ENCODE measurements at places on chromosomes 13 and 19.

- no peak for DNase-seq
These were observed 21.3 kb downstream of the NUMBL start for GRCh38 chr19:40668991-40669614.

DNA sequence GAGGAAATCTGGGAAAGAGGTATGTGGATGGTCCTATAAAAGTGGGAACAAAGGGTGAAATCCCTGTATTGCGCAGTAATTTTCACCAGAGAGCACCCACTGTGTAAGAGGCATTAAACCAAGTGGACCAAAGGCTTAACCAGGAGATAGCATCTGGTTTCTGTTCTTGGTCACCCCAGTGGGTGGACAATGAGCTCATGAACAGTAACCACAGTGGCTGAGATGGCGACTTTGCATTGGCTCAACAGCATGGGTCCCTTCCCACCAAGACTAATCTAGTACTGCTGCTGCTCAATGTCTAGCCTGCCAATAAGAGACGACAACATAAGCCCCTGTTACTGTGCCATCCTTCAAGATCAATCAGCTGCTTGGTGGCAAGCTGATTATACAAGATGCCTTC lies 36.6 kb downstream of the CCDC169 start:
- DNase-seq, result no peak

- DNase-seq, result no peak
These were observed 8.3 kb upstream of the RB1 start for GRCh38 chr13:48295271-48295670.

GRCh38 chr19:35816262-35816661 lies 3.6 kb upstream of the PRODH2 start:
- no peak for DNase-seq

DNA sequence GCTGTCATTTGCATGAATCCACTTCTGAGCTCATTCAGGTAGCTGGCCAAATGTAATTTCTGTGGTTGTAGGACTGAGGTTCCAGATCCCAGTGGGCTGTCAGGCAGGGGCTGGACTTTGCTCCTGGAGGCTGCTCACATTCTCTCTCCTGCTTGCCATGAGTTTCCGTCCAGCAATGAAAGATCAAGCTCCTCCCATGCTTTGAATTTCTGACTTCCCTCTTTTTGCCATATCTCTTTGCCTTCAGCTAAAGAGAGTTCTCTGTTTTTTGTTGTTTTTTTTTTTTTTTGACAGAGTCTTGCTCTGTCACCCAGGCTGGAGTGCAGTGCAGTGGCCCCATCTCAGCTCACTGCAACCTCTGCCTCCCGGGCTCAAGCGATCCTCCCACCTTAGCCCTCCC lies 76.9 kb downstream of the ING1 start:
- no peak for DNase-seq

- no peak for DNase-seq
These were observed 1306.0 kb upstream of the SLC10A2 start for GRCh38 chr13:104372095-104372655.

DNA sequence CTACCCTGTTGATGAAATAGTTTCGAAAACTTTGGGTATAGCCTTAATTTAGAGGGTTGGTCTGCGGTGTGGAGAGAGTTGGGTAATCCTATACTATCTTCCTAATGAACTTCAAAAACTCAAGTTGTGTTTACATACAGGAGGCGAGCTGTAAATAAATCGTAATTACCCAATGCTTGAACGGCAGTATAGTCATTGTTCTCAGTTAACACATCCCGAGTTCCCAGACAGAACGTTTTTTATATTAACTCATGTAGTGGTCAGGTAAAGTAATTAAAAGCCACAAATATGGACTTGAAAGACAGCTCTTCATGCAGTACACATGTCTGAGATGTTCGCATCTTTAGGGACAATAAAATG lies 1.5 kb downstream of the PDS5B start:
- no peak for DNase-seq

- DNase-seq, result peak; percentile 71
These were observed 1.8 kb downstream of the DBP start for GRCh38 chr19:48635263-48635965.

GRCh38 chr13:71863254-71863865 lies 3.6 kb downstream of the DACH1 start:
- no peak for DNase-seq

All from activated naive CD4-positive, alpha-beta T cell treated with Interleukin-2 at 50 U/mL for 16 hours (primary cell).